ENCODE measurements at places on chromosomes 12 and 14. TPM values are rescaled to one million over a fixed set of nuclear protein-coding genes. Genes with fewer than 3 reads are reported as not detected.

- peak; percentile 81 for DNase-seq
Observed at GRCh38 chr12:105418229-105418628, 87.7 kb downstream of the C12orf75 start.

DNA sequence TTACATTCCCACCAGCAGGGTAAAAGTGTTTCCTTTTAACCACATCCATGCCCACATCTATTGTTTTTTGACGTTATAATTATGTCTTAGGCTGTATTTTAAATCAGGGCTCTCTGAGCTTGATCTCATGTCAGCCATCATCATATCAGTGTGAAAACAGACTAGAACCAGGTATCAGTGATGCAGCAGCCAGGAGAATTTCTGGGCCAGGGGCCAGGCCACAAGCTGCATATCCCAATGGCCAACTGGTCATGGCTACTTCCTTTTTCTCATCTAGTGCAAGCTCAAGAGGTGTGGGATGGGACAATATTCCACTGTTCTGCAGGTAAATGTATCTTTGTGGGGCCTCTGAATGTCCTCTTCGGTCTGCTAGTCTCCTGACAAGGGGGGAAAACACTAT lies 125.1 kb downstream of the CRADD start:
- DNase-seq, result no peak

- no peak for DNase-seq
Observed at GRCh38 chr12:1966561-1967226, 37.6 kb downstream of the DCP1B start.

GRCh38 chr12:96985515-96986362 lies 78.7 kb downstream of the NEDD1 start:
- DNase-seq, result peak; percentile 62

- DNase-seq, result peak; percentile 40
Observed at GRCh38 chr14:49975799-49976198, 82.9 kb downstream of the ARF6 start.

DNA sequence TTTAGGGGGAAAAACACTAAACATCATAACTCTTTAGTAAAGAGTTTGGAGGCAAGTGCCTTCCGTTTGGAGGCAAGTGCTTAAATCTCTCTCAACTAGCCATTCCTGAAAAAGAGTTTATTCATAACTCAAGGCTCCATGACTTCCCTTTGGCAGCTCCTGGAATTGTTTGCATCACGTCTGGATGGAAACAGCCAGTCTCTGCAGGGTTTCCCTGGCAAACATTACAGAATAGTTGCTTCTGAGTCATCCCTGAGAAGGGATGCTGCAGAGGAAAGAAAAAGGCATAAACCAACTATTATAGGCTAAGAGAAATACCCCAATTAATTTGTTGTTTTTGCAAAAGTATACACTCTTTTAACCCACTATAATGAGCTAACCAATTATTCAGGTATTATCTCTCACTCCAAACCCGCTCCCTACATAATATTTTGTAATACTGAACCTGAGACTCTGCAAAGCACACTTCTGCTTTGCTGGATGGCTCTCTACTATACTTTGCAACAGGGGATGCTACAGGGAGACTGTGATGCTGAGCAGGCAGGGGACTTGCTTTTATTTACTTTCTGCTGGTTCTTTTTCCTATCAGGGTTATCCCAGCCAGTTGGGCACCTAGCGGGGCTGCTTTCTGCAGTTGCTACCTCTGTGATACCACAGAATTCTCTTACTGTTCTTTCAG lies 497.7 kb downstream of the FUT8 start:
- peak; percentile 48 for DNase-seq

Gene RERG
- not detected for total RNA-seq

DNA sequence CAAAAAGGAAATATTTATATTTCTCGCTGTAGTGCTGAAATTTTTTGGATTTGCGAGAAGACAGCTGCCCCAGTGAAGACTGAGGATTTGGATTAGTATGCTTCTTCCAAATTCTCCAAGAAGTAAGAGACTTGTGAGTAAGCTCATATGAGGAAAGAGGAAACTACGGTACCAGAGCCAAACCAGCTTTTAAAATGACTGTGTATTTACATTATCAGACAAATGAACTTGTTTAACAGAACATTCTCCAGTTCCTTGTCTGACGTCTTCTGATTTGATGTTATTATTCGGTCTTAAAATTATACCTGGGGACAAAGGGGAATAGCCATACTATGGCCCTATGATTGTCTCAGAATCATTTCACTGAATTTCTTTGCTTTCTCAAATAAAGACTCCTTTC lies 8.0 kb downstream of the CLEC12B start:
- DNase-seq, result peak; percentile 42

Gene CLEC1A
- not detected for total RNA-seq

All from PC-3 (cell line).